ENCODE measurements at places on chromosomes 2 and 18.

DNA sequence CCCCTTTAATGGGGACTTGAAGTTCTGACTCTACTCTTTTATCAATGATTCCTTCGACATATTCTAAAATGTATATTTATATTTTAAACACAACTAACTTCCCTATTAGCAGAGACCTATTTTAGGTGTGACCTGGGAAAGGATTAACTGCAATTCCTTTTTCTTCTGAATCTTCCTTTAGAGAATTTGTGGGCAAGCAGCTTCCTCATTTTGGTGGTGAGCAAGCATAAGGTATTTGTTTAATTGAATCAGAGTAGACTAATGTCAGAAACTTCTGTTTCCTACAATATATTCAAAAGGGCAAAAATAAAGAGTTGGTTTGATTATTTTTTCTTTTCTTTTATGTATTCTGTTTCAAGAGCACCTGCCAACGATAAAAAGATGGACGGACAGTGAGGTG is 237.0 kb downstream of the IKZF2 start:
- no peak for DNase-seq

GRCh38 chr2:120579916-120580685 is 155.6 kb upstream of the GLI2 start:
- DNase-seq = no peak

- no peak for DNase-seq
Observed at GRCh38 chr18:13181765-13182164, 36.8 kb upstream of the LDLRAD4 start.

DNA sequence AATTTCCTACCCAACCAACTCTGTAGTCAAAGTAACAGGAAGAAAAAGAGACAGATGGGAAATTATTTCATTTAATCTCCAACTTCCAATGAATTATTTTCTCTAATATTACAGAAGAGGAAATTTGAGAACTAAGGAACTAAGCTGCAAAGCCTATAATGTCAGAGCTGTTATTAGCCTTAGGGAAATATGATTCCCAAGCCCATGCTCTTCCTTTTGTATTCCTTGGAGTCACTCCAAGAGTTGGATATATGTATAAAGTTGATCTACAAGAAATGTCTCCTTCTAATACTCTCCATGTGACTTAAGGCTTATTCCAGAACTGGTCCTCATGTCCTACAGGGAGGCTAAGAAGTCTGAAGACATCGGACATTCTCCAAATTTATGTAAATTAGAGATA is 31.6 kb upstream of the VWC2L start:
- DNase-seq = no peak

DNA sequence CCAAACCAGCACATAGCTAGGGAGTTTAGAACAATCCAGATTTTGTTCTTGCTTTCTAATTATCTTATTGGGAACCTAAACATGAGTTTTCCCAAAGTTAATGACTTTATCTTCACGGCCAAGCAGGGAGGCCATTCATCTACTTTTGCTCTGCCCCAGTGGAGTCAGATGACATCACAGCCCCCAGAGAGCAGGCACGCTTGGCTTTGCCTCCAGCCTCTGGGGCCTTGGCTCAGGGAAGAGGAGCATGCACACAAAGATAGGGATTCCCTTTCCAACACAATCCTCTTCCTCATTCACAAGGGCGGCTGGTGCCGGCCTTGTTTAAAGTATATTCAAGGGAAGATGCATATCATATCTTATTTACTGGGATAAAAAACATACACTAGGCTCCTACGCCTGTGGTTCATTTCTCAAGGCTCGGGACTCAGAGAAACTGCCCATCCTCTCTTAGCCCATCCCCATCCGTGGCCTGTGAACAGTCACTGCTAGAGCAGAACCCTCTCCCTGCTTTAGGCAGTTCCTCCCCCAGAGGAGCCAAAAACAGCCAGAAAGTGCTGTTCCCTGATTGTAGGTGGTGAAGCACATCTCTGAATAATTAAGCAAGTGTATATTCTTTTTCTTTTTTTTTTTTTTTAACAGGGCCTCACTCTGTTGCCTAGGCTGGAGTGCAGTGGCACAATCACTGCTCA is 21.2 kb downstream of the TGFA start:
- no peak for DNase-seq

DNA sequence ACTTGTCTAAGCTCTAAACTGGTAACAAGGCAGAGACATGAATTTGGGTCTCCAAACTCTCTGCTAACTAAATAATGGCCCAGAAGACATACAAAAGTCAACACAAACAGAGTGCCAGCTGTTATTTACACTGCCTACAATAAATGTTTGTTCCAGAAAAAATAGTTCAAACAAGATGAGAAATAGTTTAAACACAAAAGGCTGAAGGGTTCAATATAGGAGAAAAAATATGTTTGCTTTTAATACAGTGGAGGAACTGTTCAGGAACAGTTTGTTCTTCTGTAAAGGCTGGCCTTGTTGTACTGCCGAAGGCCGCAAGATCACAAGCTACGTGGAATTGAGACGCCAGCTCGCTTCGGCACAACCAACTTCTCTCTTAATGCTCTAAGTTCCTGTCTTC is 74.6 kb downstream of the AFF3 start:
- no peak for DNase-seq

GRCh38 chr2:79960035-79960434 is 344.5 kb downstream of the LRRTM1 start:
- no peak for DNase-seq

DNA sequence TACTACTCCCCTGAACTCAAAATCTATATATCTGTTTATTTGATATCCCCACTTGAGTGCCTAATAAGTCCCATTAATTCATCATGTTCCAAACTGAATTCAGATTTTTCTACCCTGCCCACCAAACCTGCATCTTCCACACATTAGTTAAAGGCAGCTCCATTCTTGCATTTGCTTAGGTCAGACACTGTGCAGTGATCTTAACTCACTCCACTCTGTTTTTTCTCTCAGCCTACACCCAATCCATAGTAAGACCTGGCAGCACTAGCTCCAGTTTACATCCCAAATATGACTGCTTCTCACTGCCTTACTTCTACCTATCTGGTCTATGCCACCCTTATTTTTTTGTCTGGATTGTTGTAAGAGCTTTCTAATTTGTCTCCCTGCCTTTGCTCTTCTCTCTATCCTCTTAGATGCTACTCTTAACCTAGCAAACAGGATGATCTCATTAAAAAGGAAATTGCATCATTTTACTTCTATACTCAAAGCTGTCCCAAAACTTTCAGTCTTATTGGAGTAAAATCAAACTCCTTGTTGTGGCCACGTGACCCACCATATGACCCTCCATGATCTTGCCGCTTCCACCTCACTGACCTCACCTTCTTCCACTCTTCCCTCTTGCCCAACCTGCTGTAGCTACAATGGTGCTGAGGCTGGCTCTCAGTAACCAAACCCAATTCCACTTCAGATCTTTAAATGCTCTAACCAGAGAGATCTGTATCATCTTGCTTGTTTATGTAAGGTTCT is 274.9 kb upstream of the FANCL start:
- no peak for DNase-seq

DNA sequence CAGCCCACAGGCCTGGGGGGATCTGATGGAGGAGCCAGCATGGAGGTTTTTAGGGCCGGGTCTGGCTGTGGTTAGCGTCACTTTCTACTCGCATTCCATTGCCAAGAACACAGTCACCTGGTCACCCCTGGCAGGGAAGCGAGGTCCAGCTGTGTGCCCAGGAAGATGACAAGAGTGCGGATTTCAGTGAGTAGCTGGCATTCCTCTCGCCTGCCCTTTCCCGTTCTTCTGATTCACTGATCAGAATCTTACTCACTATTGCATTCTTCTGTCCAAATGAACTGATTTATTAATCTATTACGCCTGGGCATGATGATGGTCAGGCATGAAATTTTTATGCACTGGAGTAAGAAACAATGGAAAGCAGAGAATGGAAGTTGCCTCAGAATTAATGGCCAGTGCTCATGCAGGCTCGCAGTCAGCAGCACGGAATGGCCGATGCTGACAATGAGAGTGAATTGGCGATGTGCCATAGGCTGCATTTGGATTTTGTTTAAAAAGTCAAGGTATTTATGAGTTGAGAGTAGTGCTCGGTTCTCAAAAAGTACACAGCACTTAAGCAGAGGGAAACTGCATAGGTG is 76.4 kb upstream of the MGAT5 start:
- DNase-seq = no peak

- no peak for DNase-seq
Observed at GRCh38 chr18:27045342-27045741, 139.8 kb downstream of the CHST9 start.

GRCh38 chr2:102392096-102392495 is 30.9 kb upstream of the IL18RAP start:
- DNase-seq = no peak

DNA sequence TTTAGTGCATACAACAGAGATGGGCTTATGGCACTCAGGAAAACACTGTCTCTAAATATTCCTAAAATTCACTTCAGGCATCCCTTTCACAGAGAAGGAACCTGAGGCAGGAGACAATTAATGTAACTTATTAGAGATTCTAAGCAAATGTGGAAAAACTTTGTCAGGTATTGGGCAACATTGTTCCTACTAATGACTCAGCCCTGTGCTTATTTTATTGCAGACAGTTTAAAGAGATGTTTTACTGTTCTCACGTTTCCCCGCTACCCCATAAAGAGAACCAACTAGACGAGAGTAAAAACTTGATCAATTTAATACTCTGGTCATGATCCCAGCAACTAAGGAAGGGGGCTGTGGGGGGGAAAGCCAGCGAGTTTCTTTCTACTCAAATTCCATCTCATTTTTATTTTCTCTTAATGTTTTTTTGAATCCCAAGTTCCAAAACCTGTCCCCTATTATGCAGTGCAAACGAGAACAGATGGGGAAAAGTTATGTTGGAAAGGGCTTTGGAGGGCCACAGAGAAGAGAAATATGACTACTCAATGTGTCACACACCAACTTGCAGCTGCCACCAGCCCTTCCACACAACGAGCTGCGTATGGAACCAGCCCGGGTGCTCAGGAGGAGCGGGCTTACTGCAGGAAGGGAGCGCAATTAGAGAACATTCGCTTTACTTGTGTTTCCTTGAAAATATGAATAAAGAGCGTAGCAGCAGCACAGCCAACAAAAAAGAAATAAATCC is 18.7 kb upstream of the ACVR1 start:
- no peak for DNase-seq

GRCh38 chr2:120729406-120730399 is 6.0 kb upstream of the GLI2 start:
- DNase-seq = no peak

DNA sequence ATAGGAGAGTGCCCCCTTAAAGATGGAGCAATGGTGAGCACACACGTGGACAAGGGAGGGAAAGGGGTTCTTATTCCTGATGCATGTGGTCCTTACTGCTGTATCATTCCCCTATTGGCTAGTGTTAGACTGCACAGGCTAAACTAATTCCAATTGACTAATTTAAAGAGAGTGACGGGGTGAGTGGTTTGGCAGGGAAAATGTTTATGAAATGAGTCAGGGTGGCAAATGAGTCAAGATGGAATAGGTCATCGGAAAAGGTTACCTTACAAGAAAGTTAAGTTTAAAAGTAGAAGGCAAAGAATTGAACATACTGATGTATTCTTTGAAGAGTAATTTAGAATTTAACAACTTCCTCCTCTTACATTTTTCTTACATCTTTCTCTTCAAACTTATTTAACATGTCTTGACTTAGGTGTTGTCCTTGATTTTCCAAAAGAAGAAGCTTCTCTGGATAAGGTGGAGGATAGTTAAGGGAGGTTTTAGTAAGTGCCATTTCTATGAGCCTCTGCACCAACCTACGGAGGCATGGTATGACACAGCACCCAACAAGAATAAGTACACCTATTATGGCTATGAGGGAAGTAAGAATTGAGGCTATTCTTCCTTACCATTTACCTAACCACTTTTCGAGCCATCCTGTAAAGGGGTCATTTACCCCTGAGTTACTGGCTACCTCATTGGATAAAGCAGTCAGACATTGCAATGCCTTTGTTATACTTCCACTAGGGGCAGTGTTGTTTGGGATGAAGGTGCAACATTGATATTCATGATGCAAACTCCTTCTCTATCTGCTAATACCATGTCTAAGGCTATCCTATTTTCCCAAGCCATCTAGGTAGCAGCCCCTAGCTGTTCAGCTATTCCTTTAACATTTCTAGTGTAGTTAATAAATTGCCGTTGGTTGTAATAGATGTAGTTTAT is 1345.8 kb upstream of the LRRTM1 start:
- no peak for DNase-seq

- no peak for DNase-seq
Observed at GRCh38 chr2:68700560-68700959, 34.1 kb upstream of the ARHGAP25 start.

GRCh38 chr2:174025271-174026121 is 60.3 kb upstream of the SP3 start:
- peak; percentile 84 for DNase-seq

All from left ventricle myocardium inferior (tissue), 1 donor.